ENCODE measurements at places on chromosomes 6 and 20. TPM values are rescaled to one million over a fixed set of nuclear protein-coding genes. Genes with fewer than 3 reads are reported as not detected.

DNA sequence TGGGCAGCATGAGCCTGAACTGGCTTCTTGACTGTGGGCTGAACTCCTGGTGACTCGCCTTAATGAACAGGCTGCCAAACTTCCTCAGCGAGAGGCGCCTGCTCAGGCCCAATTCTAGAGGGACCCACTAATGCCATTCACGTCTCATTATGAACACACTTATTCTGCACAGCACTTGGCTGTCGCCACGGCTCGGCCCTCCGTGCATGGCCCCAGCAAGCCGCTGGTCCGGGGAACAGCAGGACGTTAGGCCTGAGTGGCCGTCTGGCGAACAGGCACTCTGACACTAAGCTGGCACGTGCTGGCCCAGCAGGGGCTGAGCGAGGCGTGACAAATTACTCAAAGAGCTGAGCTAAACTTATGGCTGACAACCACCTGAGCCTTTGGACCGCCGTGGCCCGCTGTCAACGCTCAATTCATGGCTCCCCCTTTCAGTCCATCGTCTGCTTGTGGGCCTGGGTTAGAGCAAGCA lies 45.9 kb downstream of the INSM1 start:
- H3K27me3 ChIP-seq = no peaks in the 10 kb centered on the region
- H3K4me3 ChIP-seq = no peak overlapping the region
- no peak overlapping the region for H3K27ac ChIP-seq
- no peaks in the 10 kb centered on the region for H3K36me3 ChIP-seq
- DNase-seq = no peak

DNA sequence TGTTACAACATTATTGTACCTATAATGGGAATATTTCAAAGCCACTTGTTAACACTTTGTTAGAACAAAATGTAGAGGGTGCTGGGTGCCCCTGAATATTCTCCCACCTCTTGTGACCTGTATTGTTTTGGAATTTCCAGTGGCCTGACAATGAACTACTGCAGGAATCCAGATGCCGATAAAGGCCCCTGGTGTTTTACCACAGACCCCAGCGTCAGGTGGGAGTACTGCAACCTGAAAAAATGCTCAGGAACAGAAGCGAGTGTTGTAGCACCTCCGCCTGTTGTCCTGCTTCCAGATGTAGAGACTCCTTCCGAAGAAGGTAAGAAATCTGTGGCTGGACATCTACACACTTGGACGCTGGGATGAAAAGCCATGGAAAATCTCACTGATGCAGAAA lies 28.9 kb downstream of the PLG start:
- no peaks in the 10 kb centered on the region for H3K36me3 ChIP-seq
- H3K27me3 ChIP-seq = peaks cover 6% of the 10 kb centered on the region
- no peak overlapping the region for H3K4me3 ChIP-seq
- no peak overlapping the region for H3K27ac ChIP-seq
- H3K4me1 ChIP-seq = no peaks in the 10 kb centered on the region

The BTN1A1 gene
- not detected for total RNA-seq

DNA sequence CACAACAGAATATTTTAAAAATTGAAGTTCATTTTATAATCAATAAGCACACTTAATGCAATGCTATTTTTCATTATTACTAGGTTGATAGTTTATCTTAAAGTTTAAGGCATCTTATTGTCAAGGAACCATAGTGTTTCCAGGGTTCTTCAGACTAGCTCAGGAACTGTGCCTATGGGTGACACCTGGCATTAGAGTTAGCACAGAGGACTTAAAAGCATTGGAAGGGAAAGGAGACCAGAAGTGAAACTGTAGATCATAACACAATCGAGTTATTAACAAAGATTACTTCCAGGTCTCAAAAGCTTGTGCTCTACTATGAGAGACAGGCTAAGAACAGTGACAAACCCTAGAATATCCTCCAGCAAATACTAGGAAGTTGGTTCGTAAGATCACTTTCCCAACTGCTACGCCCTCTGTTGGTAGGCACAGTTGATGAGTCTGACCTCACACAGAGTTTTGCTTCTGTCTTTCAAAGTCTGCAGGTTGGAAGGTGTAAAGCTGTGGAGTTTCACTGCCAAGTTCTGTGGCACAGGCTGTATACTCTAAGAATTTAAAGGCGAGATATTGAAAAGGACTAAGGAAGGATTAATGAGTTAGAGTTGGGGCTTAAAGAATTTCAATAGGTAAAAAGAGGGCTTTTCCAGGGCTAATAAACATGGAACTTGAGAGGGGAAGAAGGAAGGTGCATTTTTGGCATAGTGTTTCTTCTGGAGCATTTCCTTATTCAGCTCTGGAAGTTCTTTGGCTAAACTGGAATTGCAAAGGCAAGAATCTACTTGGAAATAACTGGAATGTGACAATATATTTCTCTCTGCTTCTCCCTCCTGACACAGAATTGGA lies 531.3 kb upstream of the JAG1 start:
- no peaks in the 10 kb centered on the region for H3K36me3 ChIP-seq
- H3K27me3 ChIP-seq = no peaks in the 10 kb centered on the region
- no peak overlapping the region for H3K4me3 ChIP-seq

DNA sequence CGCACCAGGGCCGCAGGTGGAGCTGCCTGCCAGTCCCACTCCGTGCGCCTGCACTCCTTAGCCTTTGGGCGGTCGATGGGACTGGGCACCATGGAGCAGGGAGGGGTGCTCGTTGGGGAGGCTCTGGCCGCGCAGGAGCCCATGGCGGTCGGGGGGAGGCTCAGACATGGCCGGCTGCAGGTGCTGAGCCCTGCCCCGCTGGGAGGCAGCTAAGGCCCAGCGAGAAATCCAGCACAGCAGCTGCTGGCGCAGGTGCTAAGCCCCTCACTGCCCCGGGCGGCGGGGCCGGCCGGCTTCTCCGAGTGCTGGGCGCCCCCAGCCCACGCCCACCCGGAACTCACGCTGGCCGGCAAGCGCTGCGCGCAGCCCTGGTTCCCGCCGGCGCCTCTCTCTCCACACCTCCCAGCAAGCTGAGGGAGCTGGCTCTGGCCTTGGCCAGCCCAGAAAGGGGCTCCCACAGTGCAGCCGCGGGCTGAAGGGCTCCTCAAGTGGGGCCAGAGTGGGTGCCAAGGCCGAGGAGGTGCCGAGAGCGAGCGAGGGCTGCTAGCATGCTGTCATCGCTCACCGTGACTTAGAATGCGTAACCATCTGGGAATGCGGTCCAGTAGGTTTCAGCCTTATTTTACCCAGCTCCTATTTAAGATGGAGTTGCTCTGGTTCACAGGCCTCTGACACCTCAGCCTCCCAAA lies 77.3 kb downstream of the C6orf52 start:
- H3K36me3 ChIP-seq = no peaks in the 10 kb centered on the region
- no peaks in the 10 kb centered on the region for H3K27me3 ChIP-seq
- H3K4me3 ChIP-seq = no peak overlapping the region
- peaks cover 64% of the 10 kb centered on the region for H3K4me1 ChIP-seq
- H3K27ac ChIP-seq = peak overlapping the region; percentile 75
- no peak for DNase-seq

DNA sequence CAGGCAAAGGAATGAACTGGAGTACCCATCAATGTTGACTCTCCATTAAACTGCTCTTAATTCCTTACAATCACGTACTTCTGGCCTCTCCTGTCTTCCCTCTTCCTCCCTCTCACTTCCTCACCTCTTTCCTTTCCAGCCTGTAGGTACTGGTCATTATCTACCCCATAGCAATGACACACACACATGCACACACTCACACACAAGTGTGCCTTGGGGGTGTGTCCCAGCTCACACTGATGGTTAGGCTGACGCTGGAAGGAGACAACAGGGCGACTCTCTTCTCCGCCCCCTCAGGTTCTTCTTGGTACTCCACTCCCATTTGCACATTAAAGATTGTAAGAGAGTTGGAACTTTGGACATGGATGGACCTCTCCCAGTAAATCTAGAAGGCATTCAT lies 14.0 kb upstream of the SERPINB9 start:
- H3K27ac ChIP-seq = no peak overlapping the region
- H3K27me3 ChIP-seq = no peaks in the 10 kb centered on the region
- no peak overlapping the region for H3K4me3 ChIP-seq

- no peaks in the 10 kb centered on the region for H3K27me3 ChIP-seq
- no peaks in the 10 kb centered on the region for H3K4me1 ChIP-seq
- H3K4me3 ChIP-seq = no peak overlapping the region
- no peaks in the 10 kb centered on the region for H3K36me3 ChIP-seq
- DNase-seq = no peak
Measured at GRCh38 chr20:53238121-53238660, 266.0 kb downstream of the TSHZ2 start.

The MAP1LC3A gene
- 152 TPM for total RNA-seq

The CCN6 gene
- total RNA-seq = not detected

GRCh38 chr6:73506246-73506645 lies 14.6 kb downstream of the EEF1A1 start:
- no peaks in the 10 kb centered on the region for H3K4me1 ChIP-seq
- no peak overlapping the region for H3K27ac ChIP-seq
- H3K36me3 ChIP-seq = peaks cover 20% of the 10 kb centered on the region
- no peak overlapping the region for H3K4me3 ChIP-seq
- no peak for DNase-seq

The CBLN4 gene
- not detected for total RNA-seq

- H3K4me1 ChIP-seq = peaks cover 27% of the 10 kb centered on the region
- no peak overlapping the region for H3K4me3 ChIP-seq
- peak; percentile 72 for DNase-seq
- no peaks in the 10 kb centered on the region for H3K27me3 ChIP-seq
- no peaks in the 10 kb centered on the region for H3K36me3 ChIP-seq
Measured at GRCh38 chr6:31466466-31466865, 31.5 kb upstream of the MICB start.

- no peak overlapping the region for H3K27ac ChIP-seq
- DNase-seq = no peak
- H3K4me1 ChIP-seq = no peaks in the 10 kb centered on the region
- no peaks in the 10 kb centered on the region for H3K27me3 ChIP-seq
- no peak overlapping the region for H3K4me3 ChIP-seq
Measured at GRCh38 chr6:153086225-153086990, 44.7 kb downstream of the RGS17 start.

The POLH gene
- 9.1 TPM for total RNA-seq

GRCh38 chr6:146041282-146041681 lies 12.4 kb downstream of the GRM1 start:
- H3K36me3 ChIP-seq = no peaks in the 10 kb centered on the region
- no peak overlapping the region for H3K4me3 ChIP-seq
- no peaks in the 10 kb centered on the region for H3K4me1 ChIP-seq
- DNase-seq = no peak

DNA sequence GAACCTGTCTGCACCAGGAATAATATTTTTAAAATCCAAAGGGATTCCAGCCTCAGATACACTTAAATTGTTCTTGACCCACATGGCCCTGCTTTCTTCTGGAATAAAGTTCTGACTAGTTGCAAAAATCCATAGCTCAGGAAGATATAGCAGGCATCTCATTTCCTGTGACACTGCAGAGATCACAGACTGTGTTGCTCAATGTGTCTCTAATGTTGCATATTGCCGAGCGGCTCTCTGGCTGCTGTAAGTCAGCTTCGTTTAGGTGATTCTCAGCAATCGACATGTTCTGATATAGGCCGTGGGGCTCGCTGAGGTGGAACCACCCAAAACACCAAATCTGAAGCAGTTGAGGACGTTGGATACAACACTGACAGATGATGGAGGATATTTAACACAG lies 498.3 kb upstream of the AGPAT4 start:
- no peak overlapping the region for H3K4me3 ChIP-seq
- H3K27ac ChIP-seq = no peak overlapping the region
- H3K27me3 ChIP-seq = no peaks in the 10 kb centered on the region
- H3K4me1 ChIP-seq = peaks cover 14% of the 10 kb centered on the region
- H3K36me3 ChIP-seq = no peaks in the 10 kb centered on the region
- no peak for DNase-seq

DNA sequence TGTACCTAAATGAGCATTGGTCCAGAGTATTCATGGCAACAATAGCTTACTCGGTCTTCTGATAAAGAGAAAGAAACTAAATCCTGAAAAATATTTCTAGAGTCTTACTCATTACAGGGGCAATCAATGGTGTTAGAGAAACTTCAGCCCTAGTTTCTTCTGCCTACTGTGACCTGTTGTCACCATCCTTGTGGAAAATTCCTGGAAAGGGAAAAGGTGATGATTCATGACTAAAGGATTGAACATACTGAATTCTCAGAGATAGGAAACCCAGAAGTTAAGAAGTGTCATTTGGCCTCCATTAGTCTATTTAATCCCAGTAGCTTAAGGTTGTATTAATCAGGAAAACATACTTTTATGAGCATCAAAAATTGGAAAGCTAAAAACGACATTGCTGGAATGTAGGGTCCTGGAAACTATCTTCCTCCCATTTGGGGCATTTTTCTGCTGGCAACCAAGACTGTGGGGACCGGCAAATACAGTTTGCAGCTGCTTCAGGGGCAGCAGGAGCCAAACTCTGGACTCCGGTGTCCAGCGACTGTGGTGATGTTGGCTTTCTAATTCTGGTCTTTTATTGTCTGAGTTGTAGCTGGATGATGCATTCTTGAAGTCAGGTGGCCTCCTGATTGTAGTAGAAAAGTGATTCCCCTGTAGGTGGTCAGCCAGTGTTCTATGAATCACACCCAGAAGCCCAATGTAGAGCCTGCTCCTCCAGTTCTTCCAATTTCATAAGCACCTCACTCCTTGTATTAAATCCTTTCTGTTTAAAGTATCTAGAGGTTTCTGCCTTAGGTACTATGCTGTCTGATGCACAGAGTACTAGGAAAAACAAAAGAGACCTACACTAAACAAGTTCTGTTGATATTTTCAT lies 67.6 kb downstream of the LCA5 start:
- H3K27ac ChIP-seq = no peak overlapping the region
- H3K4me1 ChIP-seq = no peaks in the 10 kb centered on the region

- H3K36me3 ChIP-seq = peaks cover 13% of the 10 kb centered on the region
- no peak overlapping the region for H3K27ac ChIP-seq
- H3K27me3 ChIP-seq = no peaks in the 10 kb centered on the region
- no peaks in the 10 kb centered on the region for H3K4me1 ChIP-seq
- no peak overlapping the region for H3K4me3 ChIP-seq
Measured at GRCh38 chr6:136566851-136567250, 16.6 kb upstream of the MAP7 start.

DNA sequence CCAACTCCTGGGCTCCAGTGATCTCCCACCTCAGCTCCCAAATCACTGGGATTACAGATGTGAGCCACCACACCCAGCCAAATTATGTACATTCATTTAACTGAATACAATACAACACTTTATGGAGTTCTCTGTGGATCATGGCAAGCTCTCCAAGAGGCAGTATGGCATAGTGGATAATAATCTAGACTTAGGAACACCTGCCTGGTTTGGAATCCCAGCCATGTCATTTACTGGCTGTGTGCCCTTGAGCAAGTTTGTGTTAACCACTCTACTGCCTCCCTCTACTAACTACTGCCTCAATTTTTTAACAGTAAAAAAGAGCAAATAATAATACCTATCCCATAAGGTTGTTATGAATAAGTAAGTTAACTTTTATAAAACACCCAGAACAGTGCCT lies 1.9 kb upstream of the ETV7 start:
- no peak for DNase-seq
- H3K4me3 ChIP-seq = no peak overlapping the region
- no peaks in the 10 kb centered on the region for H3K36me3 ChIP-seq
- no peak overlapping the region for H3K27ac ChIP-seq
- H3K27me3 ChIP-seq = no peaks in the 10 kb centered on the region
